ENCODE measurements at places on chromosomes 2 and 18. TPM values are rescaled to one million over a fixed set of nuclear protein-coding genes. Genes with fewer than 3 reads are reported as not detected.

Gene CDK15
- polyA plus RNA-seq: 3.5 TPM

Gene BMP10
- not detected for polyA plus RNA-seq

Gene TRPM8
- 0.26 TPM for polyA plus RNA-seq

Gene SLC23A3
- 24.8 TPM for polyA plus RNA-seq

Data from left renal pelvis (tissue), 4 donors.